Skin of body (tissue), 3 donors: ENCODE measurements at places on chromosomes 3 and 15. TPM values are rescaled to one million over a fixed set of nuclear protein-coding genes. Genes with fewer than 3 reads are reported as not detected.

Gene FAM43A
- total RNA-seq: 10.7 TPM

Gene RTP1
- total RNA-seq: not detected

Gene GAP43
- 1.3 TPM for total RNA-seq

Gene MITF
- total RNA-seq: 43.2 TPM

Gene NAA50
- total RNA-seq: 70.6 TPM

Gene BFSP2
- total RNA-seq: not detected

Gene GALNT15
- total RNA-seq: 2.5 TPM

Gene GBE1
- 31.9 TPM for total RNA-seq

Gene ERC2
- 2.5 TPM for total RNA-seq

- DNase-seq: no peak
Observed at GRCh38 chr15:80560601-80561400, 134.3 kb upstream of the ABHD17C start.

GRCh38 chr3:113828600-113828999 lies 10.0 kb upstream of the GRAMD1C start:
- DNase-seq: no peak

DNA sequence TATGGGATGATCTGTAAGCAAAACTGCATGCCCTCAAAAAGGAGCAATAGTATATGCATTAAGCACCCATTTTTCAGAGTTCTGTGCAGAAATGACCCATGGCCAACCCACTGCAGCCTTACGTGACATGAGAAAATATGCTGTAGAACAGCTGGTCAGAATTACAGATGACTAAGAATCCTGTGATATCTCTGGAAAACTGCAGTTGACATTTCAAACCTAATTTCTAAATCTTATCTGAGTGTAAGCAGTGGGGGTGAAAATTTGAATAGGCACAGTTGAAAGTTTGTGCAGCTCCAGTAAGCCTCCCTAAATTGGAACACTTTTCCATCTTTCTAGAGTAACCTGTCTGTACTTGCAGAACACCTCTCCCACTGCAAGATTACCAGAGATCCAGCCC lies 28.7 kb upstream of the COL6A6 start:
- DNase-seq: no peak

GRCh38 chr3:9769426-9770275 lies at the start of gene CAMK1:
CAMK1 (minus strand) TSS chr3:9769947; CDS start chr3:9767749, 2,198 bp downstream.
- DNase-seq: peak; percentile 29

DNA sequence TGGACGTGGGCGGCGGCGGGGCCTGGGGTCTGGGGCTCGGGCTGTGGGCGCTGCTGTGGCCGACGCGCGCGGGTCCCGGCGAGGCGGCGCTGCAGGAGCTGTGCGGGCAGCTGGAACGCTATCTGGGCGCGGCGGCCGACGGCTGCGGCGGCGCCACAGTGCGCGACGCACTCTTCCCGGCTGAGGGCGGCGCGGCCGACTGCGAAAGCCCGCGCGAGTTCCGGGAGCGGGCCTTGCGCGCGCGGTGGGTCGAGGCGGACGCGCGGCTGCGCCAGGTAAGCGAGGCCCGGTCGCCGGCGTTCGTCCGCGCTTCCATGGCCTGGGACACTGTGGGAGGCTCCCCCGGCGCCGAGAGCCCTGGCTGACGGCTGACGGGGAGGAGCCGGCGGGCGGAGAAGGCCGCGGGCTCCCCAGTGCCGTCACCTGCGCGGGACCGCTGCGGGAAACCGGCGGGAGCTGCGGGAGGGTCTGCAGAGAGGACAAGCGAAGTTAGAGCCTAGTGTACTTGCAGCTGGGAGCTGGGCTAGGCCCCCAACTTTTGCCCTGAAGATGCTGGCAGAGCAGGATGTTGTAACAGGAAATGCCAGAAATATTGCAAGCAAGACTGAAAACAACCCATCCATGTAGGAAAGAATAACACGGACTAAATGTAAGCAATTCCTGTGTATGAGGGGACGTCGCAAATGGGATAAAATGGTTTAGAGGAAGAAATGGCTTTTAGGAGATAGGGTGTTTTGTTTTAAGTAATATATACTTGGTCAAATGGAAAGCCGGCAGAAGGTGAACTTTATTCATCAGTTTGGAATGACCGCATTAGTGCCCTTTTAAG lies 847 bp downstream of the WHAMM start:
- peak; percentile 30 for DNase-seq

DNA sequence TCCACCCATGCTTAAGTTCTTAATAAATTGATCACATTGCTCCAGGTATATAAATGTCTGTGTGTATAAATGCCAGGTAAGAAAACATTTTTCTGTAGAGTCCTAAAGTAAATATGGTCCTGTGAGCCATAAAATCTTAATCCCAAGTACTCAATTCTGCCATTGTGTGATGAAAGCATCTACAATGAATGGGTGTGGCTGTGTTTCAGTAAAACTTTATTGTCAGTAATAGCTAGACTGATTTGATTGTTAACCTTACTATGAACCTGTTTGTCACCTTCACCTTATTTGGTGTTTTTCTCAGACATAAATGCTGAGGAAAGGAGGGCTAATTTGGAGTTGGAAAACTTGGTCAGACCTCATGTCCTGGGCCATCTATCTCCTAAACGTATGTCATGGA lies 683.5 kb upstream of the GRM7 start:
- DNase-seq: no peak

- no peak for DNase-seq
Observed at GRCh38 chr3:47636225-47636624, 57.6 kb upstream of the CSPG5 start.

- no peak for DNase-seq
Observed at GRCh38 chr15:31338318-31338878, 11.8 kb downstream of the KLF13 start.

DNA sequence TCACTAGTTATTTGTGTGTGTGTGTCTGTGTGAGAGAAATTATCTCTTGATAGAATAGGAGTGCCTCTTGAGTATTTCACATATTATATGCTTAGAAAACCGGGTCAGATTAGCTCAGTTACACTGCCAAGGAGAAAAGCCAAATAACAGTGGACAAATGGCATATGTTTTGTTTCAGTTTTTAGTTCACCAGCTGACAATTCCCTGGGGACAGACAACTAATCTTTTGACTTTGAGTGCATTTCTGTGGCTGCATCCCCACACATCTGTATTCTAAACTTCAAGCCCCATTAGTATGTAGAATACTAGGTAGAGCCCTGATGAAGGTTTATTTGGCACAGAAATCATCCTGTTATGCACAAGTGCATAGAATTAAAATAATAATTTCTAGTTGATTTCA lies 227.7 kb upstream of the CNTN3 start:
- no peak for DNase-seq

DNA sequence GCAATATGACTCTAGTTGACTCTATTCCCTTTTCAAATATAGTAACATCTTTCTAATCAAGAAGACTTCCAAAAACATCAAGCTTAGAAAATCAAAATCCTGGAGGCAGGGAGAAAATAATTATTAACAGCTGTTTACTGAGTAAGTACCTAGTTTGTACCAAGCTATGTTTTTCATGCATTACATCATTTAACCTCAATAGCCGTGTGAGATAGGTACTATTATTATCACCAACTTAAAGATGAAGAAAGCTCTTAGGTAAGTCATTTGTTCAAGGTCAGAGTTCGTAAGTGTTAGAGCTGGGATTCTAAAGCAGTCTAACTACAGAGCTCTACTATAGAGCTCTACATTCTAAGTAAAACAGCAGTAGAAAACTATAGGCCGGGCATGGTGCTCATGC lies 41.6 kb downstream of the GSK3B start:
- no peak for DNase-seq

GRCh38 chr3:98565843-98566242 lies 27.6 kb downstream of the CPOX start:
- no peak for DNase-seq

GRCh38 chr3:54649551-54649950 lies 278.3 kb downstream of the LRTM1 start:
- DNase-seq: no peak

- DNase-seq: no peak
Observed at GRCh38 chr3:56157693-56158362, 310.4 kb downstream of the ERC2 start.

DNA sequence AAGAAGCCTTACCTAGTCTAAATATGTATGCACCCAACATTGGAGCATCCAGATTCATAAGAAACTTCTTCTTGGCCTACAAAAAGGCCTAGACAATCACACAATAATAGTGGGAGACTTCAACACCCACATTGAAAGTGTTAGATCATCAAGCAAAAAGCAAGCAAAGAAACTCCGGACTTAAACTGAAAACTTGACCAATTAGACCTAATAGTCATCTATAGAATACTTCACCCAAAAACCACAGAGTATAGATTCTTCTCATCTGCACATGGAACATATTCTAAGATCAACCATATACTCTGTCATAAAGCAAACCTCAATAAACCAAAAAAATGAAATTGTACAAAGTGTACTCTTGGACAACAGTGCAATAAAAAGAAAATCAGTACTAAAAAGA lies 22.3 kb upstream of the OR5K4 start:
- DNase-seq: no peak

DNA sequence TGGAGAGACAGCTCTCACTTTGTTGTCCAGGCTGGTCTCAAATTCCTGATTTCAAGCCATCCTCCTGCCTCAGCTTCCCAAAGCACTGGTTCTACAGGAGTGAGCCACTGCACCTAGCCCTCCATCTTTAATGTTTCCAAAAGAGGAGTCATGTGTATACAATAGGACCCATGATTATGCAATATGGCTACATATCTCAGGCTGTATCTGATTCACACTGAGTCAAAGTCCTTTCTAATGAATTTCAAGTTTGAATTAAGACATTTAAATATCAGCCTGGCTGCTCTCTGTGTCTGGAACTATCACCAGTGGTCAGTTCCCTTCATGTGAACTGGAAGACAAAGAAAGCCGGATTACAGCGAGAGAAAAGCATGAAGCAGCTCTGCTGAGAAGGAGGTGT lies 90.5 kb downstream of the MINAR1 start:
- no peak for DNase-seq

GRCh38 chr3:74420538-74421124 lies 193.8 kb downstream of the CNTN3 start:
- no peak for DNase-seq

DNA sequence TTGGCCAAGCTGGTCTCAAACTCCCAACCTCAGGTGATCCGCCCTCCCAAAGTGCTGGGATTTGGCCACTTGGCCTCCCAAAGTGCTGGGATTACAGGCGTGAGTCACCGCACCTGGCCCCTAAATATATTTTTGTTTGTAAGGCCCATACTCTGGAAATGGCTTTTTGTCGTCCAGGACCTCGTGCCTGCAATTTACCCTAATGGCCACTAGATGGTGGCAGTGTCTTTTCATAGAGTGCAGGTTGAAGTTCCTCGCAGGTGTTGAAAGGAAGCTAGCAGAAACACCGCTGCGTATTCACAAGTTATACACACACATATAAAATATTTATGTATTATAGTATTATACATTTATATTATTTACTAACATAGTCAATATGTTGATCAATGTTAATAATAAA lies 97.2 kb downstream of the LRTM1 start:
- no peak for DNase-seq

GRCh38 chr3:143753456-143753855 lies 94.8 kb downstream of the SLC9A9 start:
- no peak for DNase-seq

- DNase-seq: no peak
Observed at GRCh38 chr15:63948971-63949370, 97.3 kb downstream of the DAPK2 start.

DNA sequence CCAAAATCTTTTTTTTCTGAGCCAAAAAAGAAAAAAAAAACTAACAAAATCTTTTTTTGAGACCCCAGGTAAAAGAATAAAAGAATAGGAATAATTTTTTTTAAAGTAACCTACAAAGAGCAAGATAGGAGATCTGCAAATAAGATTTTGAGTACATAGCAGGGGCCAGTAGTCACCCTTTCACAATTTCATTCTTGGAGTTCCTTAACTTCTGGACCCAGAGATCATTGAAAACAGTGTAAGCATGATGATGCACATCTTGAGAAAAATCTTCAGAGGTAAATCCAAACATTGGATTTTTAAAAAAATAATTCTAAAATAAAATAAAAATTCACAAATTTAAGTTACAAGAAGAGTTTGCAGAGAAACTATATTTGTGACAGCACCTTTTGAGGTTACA lies 18.8 kb downstream of the TFRC start:
- no peak for DNase-seq

DNA sequence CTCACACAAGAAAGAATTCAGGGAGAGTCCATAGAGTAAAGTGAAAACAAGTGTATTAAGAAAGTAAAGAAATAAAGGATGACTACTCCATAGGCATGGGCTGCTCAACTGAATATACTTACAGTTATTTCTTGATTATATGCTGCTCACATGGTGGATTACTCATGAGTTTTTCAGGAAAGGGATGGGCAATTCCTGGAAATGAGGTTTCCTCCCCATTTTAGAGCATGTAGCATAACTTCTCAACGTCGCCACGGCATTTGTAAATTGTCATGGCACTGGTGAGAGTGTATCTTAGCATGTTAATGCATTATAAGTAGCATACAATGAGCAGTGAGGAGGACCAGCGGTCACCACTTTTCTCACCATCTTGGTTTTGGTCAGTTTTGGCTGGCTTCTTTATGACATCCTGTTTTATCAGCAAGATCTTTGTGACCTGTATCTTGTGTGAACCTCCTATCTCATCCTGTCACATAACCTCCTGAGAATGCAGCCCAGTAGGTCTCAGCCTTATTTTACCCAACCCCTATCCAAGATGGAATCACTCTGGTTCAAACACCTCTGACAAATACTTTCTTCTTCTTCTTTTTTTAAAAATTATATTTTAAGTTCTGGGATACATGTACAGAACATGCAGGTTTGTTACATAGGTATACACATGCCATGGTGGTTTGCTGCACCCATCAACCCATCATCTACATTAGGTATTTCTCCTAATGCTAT lies 849.7 kb downstream of the TBL1XR1 start:
- DNase-seq: no peak

GRCh38 chr3:38168151-38169026 lies 3.1 kb downstream of the OXSR1 start:
- no peak for DNase-seq

DNA sequence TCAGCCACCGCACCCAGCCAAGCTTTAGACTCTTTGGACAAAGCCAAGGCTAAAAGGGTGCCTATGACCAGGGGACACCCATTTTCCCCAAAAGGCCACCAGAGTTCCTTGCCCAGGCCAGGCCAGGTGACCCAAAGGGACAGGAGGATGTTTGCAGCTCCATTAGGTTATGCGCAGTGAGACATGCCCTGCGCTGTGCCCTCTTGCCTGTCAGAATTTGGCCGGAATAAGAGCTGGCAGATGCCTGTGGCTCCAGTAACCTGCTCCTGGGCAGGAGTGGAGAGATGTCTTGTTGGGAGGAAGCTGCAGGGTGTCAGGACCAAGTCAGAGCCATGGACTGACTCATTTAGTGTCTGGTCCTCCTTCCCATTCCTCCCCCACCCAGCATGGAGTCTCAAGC lies 20.5 kb downstream of the DNASE1L3 start:
- DNase-seq: no peak

DNA sequence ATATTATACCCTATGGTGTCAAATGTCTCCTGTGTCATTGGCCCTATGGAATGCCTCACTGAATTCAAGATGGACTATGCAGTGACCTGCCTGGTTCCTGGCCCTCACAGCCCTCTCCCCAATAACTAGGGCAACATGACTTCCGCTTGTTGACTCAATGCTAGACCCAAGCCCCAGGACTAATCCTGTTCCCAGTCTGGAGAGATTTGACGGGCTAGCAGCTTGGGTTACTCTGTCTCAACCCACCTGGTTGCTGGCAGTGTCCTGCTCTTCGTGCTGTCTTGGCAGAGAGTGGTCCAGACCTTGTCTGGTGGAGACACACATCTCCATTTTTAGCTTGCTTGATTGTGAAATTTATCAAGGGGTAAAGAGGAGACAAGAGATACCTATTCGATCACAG lies 135.8 kb upstream of the HES1 start:
- DNase-seq: no peak

- no peak for DNase-seq
Observed at GRCh38 chr3:78888635-78889034, 879.2 kb downstream of the ROBO1 start.

GRCh38 chr3:152026033-152026556 lies 152.7 kb downstream of the SUCNR1 start:
- DNase-seq: peak; percentile 47
